Cortex of kidney (tissue), 1 donor: ENCODE measurements at places on chromosomes 13 and 19.

- DNase-seq = no peak
Observed at GRCh38 chr13:39185326-39185725, 147.1 kb downstream of the NHLRC3 start.

DNA sequence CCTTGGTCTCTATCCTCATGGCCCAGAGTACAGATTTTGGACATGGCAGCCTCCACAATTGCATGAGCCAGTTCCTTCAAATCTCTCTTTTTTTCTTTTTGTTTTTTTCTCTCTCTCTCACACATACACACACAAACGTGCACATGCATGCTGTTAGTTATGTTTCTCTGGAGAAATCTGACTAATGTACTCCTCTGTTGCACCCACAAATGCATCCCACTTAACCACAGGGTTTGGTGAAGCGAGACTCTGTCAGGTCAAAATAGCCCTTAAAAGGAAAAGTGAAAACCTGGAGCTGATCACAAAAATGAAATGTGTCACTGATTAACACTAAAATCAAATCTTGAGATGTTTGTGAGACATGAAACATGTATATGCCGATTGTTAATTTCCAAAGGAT, 374.6 kb upstream of the ARGLU1 start:
- no peak for DNase-seq

DNA sequence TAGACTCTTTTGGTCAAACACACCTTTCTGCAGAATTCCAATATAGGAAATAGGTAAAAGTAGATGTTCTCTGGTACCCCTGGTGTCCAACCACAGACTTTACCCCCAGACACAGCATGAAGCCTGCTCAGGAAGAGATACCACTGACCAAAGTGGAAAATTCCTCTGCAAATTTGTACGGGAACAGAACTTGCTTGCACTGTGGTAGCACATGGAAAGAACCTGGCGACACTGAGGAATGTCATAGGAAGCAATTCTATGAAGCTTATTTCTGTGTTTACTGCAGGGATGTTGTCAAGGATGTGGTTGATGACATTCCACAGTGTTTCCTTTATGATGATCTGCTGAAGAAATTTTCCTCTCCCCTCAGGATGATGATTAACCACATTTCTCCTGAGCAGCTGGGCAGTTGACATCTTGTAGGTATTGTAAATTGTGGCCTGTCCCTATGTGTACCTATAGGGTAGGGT, 48.9 kb upstream of the TNFSF11 start:
- DNase-seq = no peak

DNA sequence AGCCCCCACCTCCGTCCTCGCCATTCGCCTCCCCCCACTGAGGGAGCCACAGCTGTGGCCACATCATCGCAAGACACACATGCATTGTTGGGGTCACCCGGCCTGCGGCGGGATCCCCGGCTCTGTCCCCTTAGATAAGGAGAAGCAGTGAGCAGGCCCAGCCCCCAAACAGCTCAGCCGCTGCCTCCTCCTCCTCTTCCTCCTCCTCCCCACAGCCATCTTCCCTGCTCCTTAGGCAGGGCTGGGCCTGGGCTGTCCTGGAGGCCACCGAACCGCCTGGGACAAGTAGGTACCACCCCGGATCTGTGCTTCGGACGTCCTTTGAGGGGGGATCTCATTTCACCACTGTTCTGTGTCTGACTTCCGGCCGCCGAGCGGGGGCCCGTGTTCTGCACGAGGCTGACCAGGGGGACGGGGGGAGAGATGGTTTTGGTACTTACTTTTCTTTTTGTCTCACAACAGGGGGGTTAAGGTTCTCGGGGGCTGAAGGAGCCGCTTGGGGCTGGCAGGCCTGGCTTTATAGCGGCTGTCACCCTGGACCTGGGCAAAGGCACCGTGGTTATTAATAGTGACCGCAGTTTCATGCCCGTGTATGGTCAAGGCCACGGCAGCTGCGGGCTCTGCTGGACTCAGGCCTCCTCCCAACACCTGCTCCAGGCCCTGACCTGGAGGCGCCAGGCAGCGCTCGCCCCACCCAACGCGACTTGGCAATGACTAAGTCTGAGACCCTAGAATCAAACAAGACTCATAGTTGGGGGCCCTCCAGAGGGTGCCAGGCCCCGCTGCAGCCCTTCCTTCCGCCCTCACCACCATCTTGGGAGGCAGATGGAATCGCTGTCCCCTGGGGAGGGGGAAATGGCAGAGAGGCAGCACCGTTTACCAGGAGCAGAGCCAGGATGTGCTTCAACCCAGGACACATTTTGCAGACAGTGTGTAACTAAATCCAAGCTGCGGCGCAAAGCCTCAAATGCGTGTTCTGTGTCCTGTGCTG, 18.3 kb downstream of the NMRK2 start:
- DNase-seq = no peak

DNA sequence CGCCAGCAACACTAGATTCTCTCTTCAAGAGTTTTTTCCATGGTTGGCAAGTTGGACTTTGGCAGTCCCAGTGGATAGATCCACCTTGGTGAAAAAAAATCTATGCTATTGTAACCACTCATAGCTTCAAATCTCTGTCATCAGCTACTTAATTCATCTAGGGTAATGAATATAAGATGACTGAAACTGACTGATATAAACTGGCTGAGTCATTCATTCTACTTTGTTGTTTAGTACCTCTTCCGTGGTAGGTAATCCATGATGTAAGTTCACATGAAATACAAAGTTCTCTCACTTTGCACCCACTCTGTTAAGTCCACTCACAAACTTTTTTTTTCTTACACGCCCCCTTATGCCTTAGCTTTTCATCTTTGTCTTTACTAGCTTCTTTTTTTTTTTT, 1381.5 kb downstream of the SLITRK5 start:
- no peak for DNase-seq

- DNase-seq = no peak
Observed at GRCh38 chr13:108419768-108420167, 150.2 kb downstream of the TNFSF13B start.
